NCI-H1436 treated with DMSO at 0.1 percent for 48 hours (cell line): ENCODE measurements at places on chromosomes 13 and 19.

- no peak for DNase-seq
Observed at GRCh38 chr13:113533161-113533840, 42.8 kb upstream of the DCUN1D2 start.

GRCh38 chr13:66835040-66835628, 395.0 kb downstream of the PCDH9 start:
- no peak for DNase-seq

DNA sequence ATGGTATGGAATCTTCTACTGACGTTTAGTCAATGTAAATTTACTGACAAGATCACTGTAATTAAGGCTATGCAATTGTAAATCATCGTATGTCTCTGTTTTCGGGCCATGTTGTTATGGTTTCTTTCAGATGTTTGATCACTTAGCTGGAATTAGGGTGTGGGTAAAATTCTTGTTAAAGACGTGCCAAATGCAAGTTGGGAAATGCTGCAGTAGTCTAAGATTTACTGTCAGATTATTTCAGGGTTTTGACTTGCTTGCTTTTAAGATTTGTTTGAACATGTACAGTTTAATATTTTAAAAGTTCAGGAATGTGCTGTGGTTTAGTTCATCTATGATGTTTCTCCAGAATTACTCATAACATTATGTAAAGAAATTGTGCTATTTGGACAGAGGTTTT, 10.8 kb downstream of the NDFIP2 start:
- DNase-seq, result no peak

DNA sequence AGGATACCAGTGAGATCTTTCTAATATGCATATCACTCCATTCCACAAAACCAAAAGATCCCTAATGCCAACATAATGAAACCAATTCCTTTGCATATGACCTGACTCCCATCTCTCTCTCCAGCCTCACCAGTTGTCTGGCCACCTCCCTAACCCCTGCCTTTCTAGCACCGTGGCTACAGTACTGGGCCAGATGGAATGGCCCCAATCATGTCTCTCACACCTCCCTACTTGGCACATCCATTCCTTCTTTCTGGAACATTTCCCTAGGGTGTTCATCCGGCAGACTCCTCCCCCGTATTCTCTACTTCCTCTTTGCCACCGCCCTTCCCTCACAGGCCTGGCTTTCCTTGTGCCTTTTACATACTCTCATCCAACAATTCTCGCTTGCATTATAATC, 62.0 kb downstream of the GPALPP1 start:
- DNase-seq, result no peak

GRCh38 chr19:39212375-39212742, 8.3 kb upstream of the SYCN start:
- DNase-seq, result no peak

- no peak for DNase-seq
Observed at GRCh38 chr19:47283405-47284059, 8.8 kb downstream of the INAFM1 start.

- DNase-seq, result no peak
Observed at GRCh38 chr13:73429701-73430100, 370.9 kb downstream of the KLF5 start.

- DNase-seq, result no peak
Observed at GRCh38 chr13:112456138-112457056, 80.2 kb downstream of the SPACA7 start.

- no peak for DNase-seq
Observed at GRCh38 chr19:46529622-46530451, 34.2 kb upstream of the PNMA8B start.

DNA sequence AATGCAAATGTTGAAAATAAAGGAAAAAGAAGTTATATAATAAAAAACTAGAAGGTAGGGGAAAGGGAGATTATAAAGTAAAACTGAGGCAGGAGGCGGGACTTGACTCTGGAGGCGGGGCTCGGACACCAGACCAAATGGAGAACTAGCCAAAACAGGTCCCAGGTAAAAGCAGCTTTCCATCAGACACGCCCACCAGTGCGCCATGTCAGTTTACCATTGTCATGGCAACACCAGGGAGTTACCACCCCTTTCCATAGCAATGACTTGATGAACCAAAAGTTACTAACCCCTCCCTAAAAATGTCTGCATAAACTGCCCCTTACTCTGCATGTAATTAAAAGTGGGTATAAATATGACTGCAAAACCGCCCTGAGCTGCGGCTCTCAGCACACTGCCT, 70.9 kb downstream of the PEPD start:
- DNase-seq, result no peak

DNA sequence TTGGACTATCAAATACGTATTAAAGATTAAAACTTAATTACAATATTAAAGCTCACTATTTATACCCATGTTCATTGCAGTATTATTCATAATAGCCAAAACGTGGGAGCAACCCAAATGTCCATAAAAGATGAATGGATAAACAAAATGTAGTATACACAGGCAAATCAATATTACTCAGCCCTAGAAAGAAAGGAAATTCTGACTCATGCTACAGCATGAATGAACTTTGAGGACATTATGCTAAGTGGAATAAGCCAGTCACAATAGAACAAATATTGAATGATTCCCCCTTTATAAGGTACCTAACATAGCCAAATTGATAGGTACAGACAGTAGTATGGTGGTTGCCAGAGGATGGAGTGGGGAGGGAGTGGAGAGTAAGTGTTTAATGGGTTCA, 457.3 kb downstream of the FGF14 start:
- no peak for DNase-seq

GRCh38 chr19:42487032-42487797, 41.1 kb downstream of the CEACAM1 start:
- no peak for DNase-seq

DNA sequence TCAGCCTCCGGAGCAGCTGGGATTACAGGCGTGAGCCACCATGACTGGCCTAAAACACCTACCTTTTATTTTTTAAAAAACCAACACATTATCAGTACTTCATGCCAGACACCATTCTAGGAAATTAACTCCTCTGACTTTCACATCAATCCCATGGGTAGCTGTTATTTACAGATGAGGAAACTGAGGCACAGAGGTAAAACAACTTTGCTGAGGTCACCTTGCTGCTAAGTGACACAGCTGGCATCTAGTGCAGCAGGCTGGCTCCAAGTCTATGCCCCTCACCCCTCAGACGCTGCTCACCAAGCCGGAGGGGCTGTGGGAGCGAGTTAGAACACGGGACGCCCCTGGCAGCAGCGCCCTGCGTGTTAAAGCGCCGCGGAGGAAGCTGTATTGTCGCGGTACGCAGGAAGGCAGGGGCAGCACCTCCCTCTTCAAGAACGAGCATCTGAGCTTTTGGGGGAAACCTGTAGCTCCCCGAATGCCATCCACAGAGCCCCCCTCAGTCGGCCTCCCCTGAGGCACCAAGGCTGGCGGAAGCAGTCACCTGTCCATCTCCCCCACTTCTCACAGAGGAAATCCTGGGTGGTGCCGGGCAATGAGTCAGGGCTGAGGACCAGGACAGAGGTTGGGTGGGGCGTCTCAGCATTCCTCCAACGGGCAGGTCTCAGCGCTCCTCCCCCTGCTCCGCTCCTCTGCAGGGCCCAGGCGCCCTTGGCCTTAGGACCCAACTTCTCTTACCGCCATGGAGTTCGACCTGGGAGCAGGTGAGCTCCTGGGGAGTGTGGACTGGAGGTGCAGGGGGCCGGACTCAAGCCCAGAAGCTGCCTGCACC, at the start of gene C19orf33:
C19orf33 (plus strand) TSS at position 735 of the 835 bp plus-strand sequence; CDS start at position 746, 11 bp downstream.
- DNase-seq, result no peak

- no peak for DNase-seq
Observed at GRCh38 chr19:35308910-35309309, 16.9 kb downstream of the MAG start.

- DNase-seq, result no peak
Observed at GRCh38 chr13:106377341-106377740, 158.1 kb downstream of the EFNB2 start.

DNA sequence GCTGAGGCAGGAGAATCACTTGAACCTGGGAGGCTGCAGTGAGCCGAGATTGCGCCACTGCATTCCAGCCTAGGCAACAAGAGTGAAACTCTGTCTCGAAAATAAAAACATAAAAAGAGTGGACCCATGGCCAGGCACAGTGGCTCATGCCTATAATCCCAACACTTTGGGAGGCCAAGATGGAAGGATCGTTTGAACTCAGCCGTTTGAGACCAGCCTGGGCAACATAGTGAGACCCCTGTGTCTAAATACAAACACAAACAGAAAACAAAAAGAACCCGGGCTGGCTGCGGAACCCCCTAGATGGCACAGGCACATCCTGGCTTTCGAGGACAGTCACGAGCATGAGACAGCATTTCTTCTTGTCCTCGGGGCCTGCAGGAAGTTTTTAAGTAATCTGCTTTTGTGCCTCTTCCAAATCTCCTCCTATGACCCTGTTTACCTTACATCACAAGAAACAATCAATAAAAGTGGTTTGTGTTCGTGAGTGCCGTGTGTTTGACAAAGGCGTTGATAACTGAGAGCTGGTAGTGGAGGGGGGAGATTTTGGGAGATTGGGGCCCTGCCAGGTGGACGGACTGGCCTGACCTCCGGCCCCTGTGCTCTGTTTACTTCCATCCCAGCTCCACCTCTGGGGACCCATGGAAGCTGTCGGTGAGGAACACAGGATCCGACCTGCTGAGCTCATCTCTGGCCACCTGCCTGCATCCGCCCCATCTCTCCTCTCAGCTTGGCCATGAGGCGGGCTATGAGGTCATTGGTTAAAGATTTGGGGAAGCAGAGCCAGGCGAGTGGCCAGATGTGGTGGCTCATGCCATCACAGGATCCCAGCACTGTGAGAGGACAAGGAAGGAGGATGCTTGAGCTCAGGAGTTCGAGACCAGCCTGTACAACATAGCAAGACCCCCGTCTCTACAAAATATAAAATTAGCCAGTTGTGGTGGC, 5.9 kb upstream of the GDF15 start:
- DNase-seq, result no peak

GRCh38 chr13:113596321-113597200, 12.0 kb downstream of the TFDP1 start:
- DNase-seq, result no peak

DNA sequence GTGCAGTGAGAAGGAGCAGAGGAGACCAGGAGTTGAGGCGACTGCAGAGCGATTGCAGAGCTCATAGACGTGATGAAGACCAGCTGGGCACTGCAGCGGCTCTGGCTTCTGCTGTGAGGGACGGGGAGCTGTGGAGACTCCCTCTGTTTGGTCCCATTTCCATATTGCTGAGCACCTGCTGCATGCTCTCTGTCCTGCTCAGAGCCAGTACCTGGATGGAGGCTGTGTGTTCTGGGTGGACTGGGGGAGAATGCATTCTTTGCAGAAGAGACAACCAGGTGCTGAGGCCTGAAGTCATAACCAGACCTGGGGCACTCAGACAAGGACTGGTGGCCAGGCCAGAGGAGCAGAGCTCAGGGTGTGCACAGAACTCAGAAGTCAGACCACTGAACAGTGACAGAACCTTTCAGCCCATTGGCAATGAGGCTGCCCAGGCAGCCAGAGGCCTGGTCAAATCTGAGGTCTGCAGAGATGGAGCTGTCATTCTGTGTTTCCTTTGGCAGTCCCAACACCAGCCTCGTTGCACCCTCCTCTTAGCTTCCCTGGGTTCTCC, 1.3 kb upstream of the A1BG start:
- DNase-seq, result no peak

- no peak for DNase-seq
Observed at GRCh38 chr19:13104360-13104847, 1.7 kb upstream of the LYL1 start.

DNA sequence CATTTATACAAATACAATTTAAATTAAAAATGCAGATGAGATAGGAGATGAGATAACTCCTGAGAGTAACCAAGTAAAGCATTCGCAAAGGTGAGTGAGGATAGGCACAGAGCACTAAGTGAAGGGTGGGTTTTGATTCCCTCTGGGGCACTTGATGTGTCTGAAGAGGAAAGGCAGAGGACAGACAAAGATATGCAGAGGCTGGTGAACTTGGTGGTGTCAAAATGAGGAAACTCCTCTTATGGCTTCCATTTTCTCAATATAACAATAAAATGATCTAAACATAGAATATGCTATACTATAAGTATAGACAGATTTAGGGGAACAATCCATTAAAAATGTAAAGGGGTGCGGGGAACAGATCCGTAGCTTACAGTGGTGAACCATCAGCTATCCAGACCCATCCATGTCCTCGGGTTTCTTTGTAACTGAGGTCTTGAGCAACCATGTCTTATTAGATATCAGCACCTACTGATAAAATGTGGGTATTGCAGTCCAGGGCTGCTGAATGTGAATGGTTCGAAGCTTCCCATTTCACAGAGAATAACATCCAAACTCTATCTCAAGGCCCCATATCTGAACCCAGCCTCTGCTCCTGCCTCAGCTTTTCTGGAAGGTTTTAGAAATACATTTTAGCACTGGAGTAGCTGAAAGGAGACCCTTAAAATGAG, 73.9 kb upstream of the SLC10A2 start:
- DNase-seq, result no peak

DNA sequence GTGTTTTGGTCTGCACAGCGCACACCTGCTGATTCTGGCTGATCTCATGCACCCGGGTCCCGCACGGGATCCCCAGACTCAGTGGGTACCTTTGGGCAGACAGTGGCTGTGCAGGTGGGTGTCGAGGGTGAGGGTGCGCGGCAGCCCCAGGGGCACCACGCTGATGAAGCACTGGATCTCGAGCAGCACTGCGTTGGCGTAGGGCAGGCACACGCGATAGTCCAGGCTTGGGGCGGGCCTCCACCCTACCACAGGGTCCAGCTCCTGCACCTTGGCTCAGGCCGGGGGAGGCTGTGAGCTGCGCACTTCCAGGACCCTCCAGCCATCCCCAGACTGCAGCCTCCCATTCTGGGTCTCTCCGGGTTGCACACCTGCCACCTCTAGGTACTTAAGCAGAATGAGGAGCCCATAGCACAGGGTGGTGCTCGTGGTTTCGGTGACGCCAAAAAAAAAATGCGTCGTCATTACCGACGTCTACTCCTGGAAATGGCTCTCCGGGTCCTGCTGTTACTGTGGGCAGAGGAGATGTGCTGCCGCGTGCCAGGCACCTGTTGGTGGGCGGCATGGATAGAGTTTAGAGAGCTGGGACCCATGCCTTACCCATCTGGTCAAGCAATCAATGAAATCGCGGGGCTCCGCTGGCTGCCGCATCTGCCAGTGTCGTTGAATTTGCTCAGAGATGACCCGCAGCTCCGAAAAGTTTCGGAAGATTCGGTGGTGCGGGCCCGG, 10.5 kb downstream of the EGLN2 start:
- DNase-seq, result no peak

GRCh38 chr19:2569596-2570465, 93.9 kb downstream of the GADD45B start:
- no peak for DNase-seq

DNA sequence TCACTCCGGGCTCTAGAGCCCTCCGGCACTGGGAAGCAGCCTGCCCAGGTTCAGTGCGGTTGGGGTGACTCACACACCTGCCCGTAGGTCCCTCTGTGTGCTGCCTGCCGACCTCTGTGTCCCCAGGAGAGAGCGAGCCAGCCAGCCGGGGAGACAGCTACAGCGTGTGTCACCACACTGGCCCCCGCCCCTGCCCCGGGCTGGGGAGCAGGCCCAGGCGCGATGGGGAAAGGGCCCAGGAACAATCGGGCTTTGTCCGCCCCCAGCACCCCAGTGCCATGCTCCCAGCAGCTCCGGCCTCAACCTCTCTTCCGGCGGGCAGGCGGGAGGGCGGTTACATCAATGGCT, at the start of gene KLK6:
KLK6 (minus strand) TSS at position 179 of the 348 bp plus-strand sequence. CDS start 1,487 bp downstream, outside the sequence.
- DNase-seq, result no peak
